Spleen (tissue), 13 donors: ENCODE measurements at places on chromosomes 6 and 20.

GRCh38 chr6:3281631-3282475, 23.1 kb downstream of the PSMG4 start:
- DNase-seq = peak; percentile 40

GRCh38 chr6:121849477-121849876, 414.0 kb downstream of the GJA1 start:
- no peak for DNase-seq

- no peak for DNase-seq
Observed at GRCh38 chr6:170433163-170434116, 119.7 kb downstream of the PSMB1 start.

DNA sequence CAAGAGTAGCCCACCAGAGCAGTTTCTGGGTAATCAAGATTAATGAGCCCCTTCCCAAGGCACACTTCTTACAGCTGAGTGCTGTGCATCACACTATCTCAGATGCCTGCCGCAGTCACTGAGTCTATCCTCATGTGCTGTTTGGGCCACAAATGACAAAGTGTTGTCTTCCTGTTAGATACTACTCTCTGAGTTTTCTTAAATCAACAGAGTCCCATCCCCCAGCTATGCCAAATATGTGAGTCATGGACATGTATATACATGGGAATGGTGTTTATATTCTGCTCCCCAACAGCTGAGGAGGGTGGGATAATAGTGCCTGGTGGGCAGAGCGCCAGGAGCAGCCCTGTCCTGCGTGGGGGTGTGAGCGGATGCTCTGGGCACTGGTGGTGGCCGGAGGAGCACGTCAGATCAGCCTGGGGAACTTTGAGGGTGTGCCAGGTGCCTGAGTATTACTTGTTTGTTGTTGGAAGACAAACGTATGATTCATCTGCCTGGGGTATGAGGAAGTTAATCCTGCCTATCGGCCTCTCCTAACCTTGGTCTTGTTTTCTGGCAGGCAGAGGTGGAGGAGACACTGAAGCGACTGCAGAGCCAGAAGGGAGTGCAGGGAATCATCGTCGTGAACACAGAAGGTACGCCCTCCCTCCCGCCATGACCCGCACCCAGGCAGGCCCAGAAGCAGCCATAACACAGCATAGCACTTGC, 9.6 kb downstream of the DYNLRB1 start:
- DNase-seq = no peak

DNA sequence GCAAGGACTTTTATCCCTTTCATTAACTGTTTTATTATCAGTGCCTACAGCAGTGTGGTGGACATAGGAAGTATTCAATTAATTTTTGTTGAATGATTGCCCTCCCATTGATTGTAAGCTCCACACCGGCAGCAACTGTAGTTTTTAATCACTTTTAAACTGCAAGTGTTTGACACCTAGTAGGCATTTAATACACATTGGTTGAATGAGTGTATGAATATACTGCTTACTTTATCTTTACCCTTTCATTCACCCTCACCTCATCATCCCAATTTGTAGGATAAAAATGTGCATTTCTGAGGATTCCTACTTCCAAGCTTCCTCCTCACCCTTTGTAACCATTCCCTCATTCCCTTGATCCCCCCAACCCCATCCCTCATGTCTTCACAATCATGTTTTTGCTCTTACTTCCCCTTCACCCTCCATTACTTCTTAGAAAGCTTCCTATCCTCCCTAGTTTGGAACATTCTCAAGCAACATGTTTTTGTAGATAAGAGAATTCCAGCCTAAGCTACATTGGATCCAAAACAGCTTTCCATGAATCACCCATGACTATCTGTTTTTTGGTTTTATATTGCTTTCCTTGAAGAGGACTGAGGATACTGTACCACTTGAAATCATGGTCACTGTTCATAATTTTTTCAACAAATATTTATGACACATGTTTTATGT, 955 bp upstream of the SLC26A8 start:
- DNase-seq = no peak

GRCh38 chr20:59752704-59753460, 148.5 kb downstream of the PHACTR3 start:
- DNase-seq = peak; percentile 62
